ENCODE measurements at places on chromosomes 4 and X.

GRCh38 chrX:64894454-64895038 lies 81.7 kb downstream of the ZC4H2 start:
- DNase-seq: no peak

DNA sequence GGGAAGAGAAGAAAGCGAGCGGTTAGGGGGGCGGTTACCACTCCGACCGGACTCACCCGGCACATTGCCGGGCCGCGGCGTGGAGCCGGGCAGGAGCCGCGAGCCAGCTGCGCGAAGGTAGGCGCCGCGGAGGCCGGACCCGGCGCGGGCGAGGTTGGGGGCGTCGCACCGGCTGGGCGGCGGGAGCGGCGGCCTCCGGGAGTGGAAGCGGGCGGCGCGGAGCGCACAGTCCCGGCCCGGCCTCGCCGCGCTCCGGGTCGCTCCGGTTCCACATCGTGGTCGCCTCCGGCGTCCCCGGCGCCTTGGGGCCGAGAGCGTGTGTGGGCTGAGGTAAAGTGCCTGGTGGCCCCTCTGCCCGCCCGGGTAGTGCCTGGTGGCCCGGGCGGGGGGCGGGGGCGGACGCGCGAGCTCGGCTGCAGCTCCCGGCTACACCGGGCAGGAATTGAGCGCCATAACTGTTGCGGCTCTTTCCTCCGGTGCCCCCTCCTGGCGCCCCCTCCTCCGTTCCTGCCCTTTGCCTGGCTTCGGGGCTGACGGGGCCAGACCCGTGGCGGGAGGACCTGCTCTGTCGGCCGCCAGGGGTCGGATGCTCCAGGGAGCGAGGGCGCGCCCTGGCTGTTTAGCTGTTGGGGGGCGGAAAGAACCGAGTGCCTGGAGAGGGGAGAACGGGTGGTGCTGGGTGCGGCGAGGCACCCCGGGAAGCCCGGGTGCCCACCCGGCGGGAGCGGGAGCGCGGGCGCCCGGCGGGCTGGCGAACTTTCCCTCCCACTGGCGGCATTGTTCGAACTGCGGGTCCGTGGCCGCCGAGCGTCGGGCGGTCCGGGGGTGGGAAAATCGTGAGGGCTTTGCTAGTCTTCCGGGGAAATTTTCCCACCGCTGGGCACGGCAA lies 626 bp downstream of the JADE3 start:
- DNase-seq: no peak

DNA sequence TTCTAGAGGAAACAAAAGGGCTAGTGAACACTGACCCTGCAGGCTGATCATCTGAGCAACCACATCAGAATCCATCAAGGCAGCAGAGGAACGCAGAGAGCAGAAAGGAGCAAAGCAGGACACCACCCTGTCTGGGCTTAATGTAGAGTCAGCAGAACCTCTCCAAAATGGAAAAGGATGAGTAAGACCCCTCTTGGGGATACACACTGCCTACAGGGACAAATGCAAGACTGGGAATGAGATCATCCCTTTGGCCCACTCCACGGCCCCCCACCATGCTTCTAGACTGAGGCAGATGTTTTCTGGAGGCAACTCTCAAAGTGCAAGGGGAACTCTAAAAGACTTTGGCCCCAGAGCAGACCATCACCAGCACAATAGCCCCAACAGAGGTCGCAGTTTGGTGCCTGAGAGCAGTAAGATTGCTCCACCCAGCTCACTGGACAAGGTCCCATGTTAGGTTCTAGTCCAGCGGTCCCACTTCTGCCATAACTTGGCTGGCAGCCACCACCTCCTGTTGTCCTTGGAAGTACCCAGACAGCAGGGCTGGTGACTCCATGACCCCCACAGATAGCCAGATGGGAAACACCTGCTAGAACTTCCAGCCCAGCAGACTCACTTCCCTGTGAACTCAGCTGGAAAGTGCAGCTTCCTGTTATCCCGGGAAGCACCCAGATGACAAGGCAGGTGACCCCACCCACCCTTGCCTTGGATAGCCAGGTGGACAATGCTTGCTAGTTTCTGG lies 372.7 kb downstream of the INPP4B start:
- DNase-seq: no peak

DNA sequence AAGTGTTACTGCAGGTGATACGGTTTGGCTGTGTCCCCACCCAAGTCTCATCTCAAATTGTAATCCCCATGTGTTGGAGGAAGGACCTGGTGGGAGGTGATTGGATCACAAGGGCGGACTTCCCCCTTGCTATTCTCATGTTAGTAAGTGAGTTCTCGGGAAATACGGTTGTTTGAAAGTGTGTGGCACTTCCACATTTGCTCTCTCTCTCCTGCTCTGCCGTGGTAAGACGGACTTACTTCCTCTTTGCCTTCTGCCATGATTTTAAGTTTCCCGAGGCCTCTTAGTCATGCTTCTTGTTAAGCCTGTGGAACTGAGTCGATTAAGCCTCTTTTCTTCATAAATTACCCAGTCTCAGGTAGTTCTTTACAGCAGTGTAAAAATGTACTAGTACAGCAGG lies 65.2 kb upstream of the SLC7A11 start:
- no peak for DNase-seq

- no peak for DNase-seq
Measured at GRCh38 chr4:30801876-30802275, 81.7 kb downstream of the PCDH7 start.

DNA sequence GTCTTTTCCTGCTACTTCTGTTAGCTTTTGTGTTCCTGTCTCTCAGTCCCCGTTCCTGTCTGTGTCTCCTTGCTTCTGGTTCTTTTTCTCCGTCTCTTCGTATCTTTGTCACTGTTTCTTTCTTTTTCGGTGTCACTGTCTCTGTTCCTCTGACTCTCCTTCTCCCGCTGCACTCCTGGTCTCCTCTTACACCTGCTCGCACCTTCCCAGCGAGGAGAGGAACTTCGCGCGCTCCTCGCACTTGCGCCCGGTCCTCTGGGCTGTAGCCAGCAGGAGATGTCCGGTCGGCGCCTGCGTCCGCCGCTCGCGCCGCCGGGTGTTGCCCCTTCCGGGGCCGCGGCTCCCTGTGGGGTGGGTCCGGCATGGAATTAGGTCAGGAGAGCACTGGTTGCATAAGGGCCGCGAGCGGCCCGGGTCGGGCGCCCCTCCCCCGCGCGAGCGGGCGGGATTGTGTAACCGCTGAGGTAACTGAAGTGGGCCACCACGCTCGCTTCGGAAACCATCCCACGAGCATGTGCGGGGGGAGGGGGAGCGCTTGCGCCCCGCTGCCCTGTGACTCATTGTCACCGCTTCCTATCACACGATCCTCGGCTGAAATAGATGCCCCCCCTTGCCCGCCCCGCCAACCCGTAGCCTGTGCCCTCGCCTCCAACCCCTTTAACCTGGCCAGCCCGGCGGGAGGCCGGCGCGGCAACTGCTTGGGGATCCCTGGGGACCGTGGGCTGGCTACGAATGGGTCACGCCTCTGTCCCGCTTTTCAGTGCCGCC lies 1.6 kb downstream of the LONRF3 start:
- peak; percentile 46 for DNase-seq

DNA sequence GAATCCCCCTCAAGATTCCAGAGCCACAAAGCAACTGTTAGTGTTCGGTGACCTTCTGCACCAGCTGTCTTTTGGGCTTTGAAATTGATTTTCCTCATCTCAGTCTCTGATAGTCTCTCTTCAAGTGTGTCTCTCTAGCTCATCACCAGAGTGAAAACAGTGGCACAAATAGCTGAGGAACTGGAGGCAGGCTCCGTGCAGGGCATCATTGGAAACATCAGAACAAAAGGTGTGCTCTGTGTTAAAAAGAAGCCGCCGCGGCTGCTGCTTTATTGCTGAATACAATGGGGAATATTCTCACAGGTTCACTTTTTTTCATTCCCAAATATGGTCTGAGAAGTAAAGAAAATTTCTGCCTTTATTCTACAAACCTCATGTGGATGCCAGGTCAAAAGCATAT lies 297.5 kb downstream of the DCTD start:
- no peak for DNase-seq

DNA sequence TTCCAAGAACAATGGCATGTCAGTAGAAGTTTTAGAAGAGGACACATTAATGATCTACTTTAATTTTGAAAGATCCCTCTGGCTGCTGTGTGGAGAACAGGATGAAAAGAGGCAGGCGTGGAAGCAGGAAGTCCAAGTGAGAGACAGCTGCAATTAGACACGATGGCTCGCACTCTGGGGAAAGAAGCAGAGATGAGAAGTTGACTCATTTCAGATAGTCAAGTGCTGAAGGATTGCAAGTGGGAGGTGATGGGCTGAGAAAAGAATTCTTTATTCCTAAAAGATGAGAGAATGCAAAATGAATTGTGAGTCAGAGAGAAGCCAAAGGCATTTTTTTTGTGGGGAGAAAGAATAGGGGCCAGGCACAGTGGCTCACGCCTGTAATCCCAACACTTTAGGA lies 16.5 kb downstream of the RXFP1 start:
- no peak for DNase-seq

DNA sequence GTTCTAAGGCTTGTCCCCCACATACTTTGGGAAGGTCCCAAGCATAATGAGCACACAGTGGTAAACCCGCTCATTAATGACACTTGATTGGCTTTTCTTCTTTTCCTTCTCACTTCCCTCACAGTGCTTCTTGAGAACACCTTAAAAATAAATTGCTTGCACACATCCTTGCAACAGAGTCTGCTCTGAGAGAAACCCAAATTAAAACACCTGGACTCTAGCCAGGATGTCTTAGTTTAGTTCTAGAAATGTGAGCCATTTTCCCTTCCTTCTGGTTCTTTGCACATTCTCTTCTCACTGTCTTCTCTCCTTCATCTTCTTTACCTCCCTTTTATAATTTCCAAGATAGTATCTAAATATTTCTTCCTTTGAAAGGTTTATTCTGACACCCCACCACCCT lies 35.3 kb upstream of the COX7B2 start:
- no peak for DNase-seq

DNA sequence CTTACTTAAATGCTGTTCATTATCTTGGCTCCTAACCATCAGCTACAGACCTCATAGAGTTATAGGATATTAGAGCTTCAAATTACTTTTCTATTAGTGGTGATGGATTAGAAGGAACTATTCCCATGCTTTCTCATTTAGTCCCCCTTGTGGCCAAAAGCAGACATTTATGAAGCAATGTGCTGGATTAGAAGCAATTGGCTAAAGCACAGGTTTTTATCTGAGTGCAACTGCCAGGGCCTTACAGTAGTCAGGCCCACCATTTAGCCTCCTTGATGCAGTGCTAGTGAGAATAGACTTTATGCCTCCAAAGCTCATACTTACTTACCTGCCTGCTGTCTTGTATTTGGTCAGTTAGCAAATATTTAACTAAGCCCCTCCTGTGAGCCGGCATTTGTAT lies 93.0 kb downstream of the TSPAN7 start:
- no peak for DNase-seq

DNA sequence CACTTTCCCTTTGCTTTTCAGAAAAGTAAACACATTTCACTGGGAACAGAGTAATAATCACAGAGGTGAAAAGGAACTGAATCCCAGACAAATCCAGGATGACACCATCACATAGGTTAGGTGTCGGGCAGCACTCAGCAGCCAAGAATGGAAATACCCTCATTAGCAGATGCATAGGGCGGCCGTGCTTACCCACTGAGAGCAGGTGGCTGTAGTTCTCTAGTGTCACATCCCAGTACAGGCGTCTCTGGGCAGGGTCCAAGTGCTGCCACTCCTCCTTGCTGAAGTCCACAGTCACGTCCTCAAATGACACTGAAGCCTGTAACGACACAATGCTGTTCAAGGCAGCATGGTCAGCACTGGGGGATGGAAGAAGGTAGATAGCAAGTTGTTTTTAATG lies 26.9 kb downstream of the ZNF41 start:
- DNase-seq: no peak

DNA sequence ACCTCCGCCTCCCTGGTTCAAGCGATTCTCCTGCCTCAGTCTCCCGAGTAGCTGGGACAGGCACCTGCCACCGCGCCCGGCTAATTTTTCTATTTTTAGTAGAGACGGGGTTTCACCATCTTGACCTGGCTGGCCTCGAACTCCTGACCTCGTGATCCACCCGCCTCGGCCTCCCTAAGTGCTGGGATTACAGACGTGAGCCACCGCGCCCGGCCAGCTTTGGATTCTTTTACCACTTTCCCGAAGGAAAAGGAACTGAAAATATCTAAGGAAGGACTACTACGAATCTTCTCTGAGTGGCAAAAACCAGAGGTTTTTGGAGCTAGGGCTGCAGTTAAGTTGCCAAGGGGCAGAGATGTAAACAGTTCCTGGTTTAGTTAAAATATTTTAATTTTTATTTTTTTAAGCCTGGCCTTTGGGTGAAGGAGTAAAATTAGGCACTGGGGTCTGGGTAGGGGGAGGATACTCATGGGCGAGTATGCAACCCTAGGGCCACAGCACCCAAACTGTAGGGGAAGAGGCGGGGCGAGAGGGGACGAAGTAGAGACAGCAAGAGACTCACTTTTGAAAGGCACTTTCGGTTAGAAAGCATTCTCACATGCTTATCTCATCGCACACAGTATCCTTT lies 525 bp upstream of the CISD2 start:
- DNase-seq: no peak
